ENCODE measurements at places on chromosomes 3 and 15. TPM values are rescaled to one million over a fixed set of nuclear protein-coding genes. Genes with fewer than 3 reads are reported as not detected.

DNA sequence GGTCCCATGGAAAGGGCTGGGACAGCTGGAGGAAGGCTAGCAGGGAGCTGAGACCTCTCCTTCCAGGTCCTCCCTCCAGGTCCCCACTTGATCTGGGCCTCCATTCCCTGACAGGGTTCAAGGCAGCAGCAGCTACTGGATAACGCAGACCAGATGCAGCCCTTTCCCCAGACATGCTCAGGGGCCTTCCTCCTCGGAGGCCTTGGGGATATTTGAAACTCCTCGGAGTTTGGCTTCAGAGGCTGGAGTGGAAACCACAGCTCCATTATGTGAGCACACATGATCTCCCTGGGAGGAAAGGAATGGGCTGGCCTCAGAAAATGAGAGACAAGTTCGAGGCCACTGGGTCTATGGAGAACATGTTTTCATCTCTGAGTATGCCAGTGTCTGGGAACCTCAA is 119.3 kb downstream of the SMAD6 start:
- no peak for DNase-seq

DNA sequence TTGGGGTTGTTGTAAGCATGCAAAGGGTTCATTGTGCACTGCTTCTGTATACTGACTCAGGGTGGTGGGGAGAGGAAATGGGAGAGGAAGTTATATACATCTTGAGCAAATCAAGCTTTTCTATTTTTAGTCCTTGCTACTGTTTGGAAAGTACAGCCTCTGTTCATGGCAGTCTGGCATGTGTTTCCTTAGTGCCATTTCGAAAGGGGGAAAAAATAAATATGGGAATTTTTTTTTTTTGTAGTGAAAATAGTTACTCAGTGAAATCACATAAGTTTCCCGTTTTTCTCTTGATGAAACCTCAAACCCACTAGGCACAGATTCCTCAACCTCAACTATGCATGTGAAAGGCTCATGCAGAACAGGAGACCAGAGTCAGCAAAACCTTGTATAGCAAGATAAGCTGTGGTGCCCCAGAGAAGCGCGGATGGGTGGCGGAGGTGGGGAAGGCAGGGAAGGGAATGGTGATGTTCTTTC is 353.3 kb downstream of the LPP start:
- DNase-seq = no peak

- no peak for DNase-seq
These were observed 310.0 kb upstream of the WNT5A start for GRCh38 chr3:55797084-55797483.

DNA sequence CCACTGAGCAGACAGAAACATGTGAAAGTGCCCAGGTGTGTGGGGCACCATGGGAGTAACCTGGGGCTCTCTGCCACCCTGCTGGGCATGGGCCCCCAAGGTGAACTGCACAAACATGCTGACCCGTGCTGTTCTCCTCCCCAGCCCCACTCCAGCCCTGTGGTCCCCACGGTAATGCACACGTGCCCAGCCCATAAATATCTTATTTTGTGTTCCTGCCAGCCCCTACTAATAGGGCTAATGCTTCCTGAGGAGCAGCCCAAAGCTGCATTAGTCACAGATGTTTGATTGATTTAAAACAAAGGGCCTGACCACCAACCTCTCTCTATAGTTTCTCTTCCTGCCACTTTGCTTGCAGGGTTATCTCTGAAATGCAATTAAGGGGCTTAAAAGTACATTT is 95.4 kb downstream of the ABHD5 start:
- DNase-seq = no peak

DNA sequence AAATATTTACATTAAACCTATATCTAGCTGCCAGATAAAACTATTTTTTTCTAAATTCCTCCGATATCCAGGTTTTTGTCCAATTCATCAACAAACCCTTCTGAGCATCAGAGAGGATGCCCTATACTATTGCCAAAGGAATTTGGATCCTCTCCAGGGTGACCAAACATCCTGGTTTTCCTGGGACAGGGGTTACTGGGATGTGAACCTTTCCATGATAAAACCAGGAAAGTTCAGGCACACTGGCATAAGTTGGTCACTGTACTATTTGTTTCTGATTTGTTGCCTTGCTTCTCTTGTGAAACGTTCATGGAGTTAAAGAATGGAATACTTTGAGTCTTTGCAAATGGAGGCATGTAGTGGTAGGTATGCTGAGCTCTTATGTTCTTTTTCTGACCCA is 63.5 kb downstream of the TLNRD1 start:
- no peak for DNase-seq

DNA sequence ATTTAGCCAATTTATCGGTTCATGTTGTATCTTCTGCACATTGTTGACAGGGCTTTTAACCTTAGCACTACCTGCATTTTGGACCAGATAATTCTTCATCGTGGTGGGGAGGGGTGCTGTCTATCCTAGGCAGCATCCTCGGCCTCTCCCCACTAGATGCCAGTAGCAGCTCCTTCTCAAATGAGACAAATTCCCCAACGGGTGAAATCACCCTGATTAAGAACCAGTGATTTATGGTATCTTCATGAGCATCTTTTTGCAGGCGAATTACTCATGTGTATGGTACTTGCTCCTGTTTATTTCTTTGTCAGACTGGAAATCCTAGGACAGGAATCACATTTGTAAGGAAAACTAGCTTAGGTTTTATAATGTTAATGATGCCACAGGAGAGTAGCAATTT is 68.0 kb downstream of the C3orf70 start:
- DNase-seq = no peak

DNA sequence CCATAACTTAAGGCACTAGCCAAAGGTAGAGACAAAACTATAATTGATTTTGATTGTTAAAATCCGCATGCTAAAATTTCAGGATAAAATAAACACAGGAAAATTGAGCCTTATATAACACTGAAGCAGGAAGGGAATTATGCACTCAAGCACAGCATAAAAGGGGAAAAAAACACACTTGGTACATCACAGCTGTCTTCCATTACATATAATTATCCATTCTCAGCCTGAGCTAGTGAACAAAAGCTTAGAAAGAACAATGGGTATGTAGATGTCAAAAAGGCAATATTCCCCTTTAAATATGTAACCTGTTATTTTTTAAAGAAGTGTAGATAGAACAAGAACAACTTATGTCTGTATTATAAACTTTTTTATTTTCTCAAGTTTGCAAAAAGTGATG is 899.2 kb downstream of the ROBO1 start:
- no peak for DNase-seq

DNA sequence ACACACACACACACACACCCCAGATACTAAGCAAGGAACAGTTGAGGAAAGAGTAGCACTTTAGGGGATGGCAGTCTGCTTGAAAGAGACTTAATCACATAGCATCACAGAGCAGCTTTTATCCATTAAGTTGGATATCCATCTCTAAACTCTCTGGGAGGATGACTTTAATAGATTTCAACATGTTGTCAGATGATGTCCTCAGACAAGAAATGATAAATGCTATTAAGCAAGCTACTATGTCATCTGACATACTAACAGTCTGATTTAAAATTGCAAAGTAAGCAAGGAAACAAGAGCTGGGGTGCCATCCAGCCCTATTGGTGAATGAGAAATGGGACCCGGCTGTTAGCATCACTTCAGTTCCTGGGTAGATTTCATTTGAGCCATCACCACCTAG is 136.9 kb downstream of the PLCL2 start:
- DNase-seq = no peak

- no peak for DNase-seq
These were observed 255.6 kb upstream of the ZNF717 start for GRCh38 chr3:76040946-76041345.

Gene SQOR
- 14.4 TPM for total RNA-seq

Gene NEK10
- 0.94 TPM for total RNA-seq

Gene ERC2
- total RNA-seq = not detected

Gene LARP6
- not detected for total RNA-seq

Gene ALS2CL
- 7.5 TPM for total RNA-seq

Gene TEX55
- not detected for total RNA-seq

Data from CD8-positive, alpha-beta T cell (primary cell).